Ascending aorta (tissue), 2 donors: ENCODE measurements at places on chromosomes 1 and 21. TPM values are rescaled to one million over a fixed set of nuclear protein-coding genes. Genes with fewer than 3 reads are reported as not detected.

DNA sequence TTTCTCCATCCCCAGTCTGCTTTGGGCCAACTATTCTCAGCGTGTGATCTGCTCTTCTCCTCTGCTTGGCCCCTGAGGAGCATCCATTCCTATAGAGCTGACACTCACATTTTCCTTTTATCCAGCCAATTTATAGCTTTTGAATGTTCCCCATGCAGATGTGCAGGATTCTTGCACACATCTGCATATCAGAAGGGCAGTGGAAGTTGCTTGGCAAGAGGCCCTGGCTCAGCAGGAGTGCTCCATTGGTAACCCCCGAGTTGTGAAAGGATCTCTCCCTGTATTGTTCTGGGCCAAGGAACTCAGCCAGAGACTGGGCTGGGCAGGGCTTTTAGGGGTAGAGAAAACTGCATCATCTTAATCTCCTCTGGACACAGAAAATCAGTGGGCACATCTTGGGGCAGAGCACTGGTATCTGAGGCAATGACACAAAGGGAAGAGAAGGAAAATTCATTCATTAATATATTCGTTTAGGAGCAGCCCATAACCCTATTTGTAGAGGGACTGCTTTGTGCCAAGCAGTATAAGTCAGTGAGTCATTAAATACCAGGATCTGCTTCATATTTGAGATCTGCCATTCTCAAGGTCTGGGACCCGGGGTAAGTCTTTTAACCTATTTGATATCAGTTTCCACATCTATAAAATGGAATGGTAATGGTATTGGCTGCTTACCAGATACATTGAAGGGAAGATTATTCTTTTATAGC is 31.0 kb upstream of the BEND5 start:
- H3K27ac ChIP-seq = peak overlapping the region; percentile 38
- H3K4me1 ChIP-seq = peaks cover 5% of the 10 kb centered on the region
- H3K36me3 ChIP-seq = no peaks in the 10 kb centered on the region
- H3K4me3 ChIP-seq = no peak overlapping the region

- peaks cover 3% of the 10 kb centered on the region for H3K4me1 ChIP-seq
- H3K27ac ChIP-seq = no peak overlapping the region
- DNase-seq = no peak
- no peaks in the 10 kb centered on the region for H3K36me3 ChIP-seq
These were observed 21.7 kb downstream of the ITPKB start for GRCh38 chr1:226717256-226717909.

GRCh38 chr21:32253215-32253641 is 25.6 kb downstream of the MIS18A start:
- DNase-seq = peak; percentile 78
- no peak overlapping the region for H3K4me3 ChIP-seq
- no peaks in the 10 kb centered on the region for H3K36me3 ChIP-seq
- H3K27me3 ChIP-seq = no peaks in the 10 kb centered on the region
- peaks cover 8% of the 10 kb centered on the region for H3K4me1 ChIP-seq

DNA sequence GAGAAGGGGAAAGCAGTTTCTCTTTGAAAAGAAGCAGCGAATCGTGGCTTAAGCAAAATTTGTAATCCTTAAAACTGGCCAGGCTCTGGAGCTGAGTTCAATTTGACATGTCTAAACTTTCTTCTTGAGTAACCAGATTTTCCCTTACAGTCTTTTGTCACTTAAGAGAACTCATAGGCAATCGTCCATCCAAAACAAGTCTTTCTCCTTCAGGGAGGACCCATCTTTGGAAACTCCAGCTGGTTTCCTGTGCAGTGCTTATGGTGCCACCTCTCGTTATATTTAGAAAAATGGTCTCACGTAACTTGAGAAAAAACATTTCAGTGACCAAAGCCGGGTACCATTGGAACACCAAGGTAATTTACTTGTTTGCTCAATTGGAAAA is 1.8 kb upstream of the PTTG1IP start:
- no peaks in the 10 kb centered on the region for H3K36me3 ChIP-seq
- peak overlapping the region; percentile 95 for H3K27ac ChIP-seq
- peak overlapping the region; percentile 99 for H3K4me3 ChIP-seq

GRCh38 chr1:93768380-93768863 is 86.8 kb upstream of the BCAR3 start:
- no peak for DNase-seq
- H3K4me3 ChIP-seq = no peak overlapping the region
- no peaks in the 10 kb centered on the region for H3K27me3 ChIP-seq
- H3K27ac ChIP-seq = no peak overlapping the region
- no peaks in the 10 kb centered on the region for H3K4me1 ChIP-seq
- no peaks in the 10 kb centered on the region for H3K36me3 ChIP-seq

DNA sequence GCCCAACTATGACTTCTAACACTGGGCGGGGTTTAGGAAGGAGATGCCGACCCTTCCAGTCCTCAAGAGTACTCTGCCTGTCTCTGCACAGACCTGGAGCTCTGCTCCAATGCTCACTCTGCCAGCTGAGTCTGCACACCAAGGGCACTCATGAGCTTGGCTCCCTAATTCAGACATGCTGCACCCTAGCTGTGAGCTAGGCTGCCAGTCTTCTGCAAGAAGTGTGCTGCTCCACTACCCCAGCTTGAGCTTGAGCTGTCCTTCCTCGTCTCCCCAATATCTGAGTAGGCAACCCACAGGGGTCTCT is 13.2 kb downstream of the TP53BP2 start:
- H3K4me3 ChIP-seq = peak overlapping the region; percentile 11
- no peaks in the 10 kb centered on the region for H3K36me3 ChIP-seq
- DNase-seq = no peak
- H3K4me1 ChIP-seq = peaks cover 15% of the 10 kb centered on the region
- H3K27me3 ChIP-seq = no peaks in the 10 kb centered on the region

- H3K4me1 ChIP-seq = no peaks in the 10 kb centered on the region
- no peak for DNase-seq
- no peaks in the 10 kb centered on the region for H3K27me3 ChIP-seq
- no peak overlapping the region for H3K27ac ChIP-seq
- no peaks in the 10 kb centered on the region for H3K36me3 ChIP-seq
These were observed 8.3 kb upstream of the PADI1 start for GRCh38 chr1:17196496-17197185.

DNA sequence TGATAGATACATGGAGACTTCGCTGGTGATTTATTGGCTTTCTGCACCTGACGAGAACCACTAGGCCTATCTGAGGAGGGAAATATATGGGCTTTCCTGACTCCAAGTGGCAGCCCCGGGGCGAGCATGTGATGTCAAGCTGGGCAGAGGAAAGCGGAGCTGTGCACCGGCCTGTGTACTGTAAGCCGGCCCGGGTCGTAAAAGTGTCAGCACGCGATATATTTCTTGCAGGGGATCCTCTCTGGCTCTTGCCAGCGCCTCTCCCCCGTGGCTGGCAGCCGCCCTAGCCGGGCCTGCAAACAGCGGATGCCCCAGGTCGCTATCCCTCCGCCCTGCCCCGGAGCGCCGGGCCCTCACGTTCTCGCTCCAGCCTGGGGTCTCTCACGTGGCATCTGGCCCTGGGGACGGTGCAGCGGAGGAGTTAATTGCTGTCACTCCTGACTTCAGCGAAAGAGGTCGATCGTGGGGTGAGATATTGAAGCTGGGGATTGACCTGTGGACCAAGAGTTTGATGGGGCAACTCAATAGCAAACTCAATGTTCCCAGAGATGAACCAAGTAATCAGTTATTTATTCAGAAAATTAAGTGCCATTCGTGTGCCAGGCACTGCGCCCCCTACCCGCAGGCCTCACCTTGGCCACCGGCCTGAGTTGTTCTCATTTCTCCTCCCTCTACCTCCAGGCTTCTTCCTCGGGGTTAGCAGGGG is 41.0 kb upstream of the HAO2 start:
- no peak for DNase-seq
- H3K27me3 ChIP-seq = no peaks in the 10 kb centered on the region
- H3K27ac ChIP-seq = no peak overlapping the region
- H3K4me1 ChIP-seq = no peaks in the 10 kb centered on the region
- peak overlapping the region; percentile 56 for H3K4me3 ChIP-seq

DNA sequence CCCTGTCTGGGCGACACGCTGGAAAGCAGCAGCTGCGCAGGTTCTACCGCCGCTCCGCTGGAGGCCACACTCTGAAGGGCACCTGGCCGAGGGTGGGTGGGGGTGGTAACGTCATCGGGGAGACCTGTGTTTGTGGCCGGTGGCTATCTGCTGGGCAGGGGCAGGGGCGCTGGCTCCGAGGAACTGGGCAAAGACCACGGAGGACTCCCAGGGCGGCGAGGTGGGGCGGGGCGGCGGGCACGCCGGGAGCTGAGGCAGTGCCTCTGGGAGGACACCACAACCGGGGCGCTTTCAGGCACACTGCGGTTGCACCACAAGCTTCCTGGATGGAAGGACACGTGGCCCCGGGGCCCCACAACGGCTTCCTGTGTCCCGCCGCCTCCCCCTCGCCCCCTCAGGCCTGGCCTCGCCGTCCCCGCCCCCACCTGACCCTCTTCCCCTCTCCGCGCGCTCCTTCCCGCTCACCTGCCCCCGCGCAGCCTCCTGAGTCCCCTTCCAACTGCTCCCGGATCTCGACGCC is 3.3 kb upstream of the DENND2D start:
- H3K36me3 ChIP-seq = no peaks in the 10 kb centered on the region
- H3K4me1 ChIP-seq = peaks cover 3% of the 10 kb centered on the region
- DNase-seq = peak; percentile 53
- peaks cover 6% of the 10 kb centered on the region for H3K27me3 ChIP-seq
- peak overlapping the region; percentile 38 for H3K27ac ChIP-seq

GRCh38 chr21:37593015-37593414 is 226.4 kb downstream of the DYRK1A start:
- no peaks in the 10 kb centered on the region for H3K27me3 ChIP-seq
- no peaks in the 10 kb centered on the region for H3K36me3 ChIP-seq
- H3K4me1 ChIP-seq = no peaks in the 10 kb centered on the region
- H3K4me3 ChIP-seq = no peak overlapping the region
- DNase-seq = no peak

DNA sequence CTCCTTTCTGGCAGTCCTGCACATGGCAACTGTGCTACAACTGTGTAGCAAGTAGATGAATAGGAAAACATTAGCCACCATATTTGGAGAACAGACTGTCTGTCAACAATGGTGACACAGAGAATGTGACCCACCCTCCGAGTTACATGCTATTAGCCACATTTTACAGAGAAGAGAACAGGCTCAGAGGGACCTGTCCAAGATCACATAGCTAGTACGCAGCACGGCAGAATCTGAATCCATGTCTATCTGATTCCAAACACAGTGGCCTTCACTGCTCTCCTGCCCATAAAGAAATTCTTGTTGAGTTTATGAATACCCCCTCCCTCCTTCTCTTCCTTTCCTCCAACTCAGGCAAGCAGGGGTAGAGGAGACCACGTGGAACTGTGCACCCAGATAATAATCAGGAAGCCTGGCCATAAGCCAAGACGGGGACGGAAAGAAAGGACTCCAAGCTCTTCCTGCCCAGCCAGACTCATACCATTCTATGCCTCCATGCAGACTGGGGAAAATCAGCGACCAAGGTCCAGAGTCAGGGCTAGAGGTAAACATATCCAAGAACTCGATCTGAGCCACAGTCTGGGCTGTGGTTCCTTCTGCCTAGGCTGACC is 78.8 kb downstream of the TRABD2B start:
- no peaks in the 10 kb centered on the region for H3K36me3 ChIP-seq
- H3K27ac ChIP-seq = no peak overlapping the region
- H3K4me1 ChIP-seq = no peaks in the 10 kb centered on the region
- H3K4me3 ChIP-seq = no peak overlapping the region

DNA sequence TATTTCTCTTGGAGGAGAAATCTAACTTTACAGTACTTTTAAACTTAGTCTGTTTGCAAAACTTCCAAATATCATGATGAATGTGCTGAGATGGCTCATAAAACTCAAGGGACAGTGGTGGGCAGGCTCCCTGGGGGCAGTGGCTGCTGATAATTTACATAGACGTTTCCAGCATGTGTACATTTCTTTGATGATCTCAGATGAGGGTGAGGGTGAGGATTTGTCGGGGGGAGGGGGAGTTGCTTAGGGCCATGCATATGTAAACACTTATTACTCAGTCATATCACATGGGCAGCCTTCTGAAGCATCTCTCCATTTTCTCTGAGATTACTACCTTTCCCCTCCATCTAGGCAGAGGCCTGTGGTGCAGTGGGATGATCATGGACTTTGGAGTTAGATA is 152.9 kb upstream of the HMGB4 start:
- H3K36me3 ChIP-seq = no peaks in the 10 kb centered on the region
- no peak overlapping the region for H3K4me3 ChIP-seq
- no peak overlapping the region for H3K27ac ChIP-seq
- H3K27me3 ChIP-seq = no peaks in the 10 kb centered on the region
- H3K4me1 ChIP-seq = no peaks in the 10 kb centered on the region

GRCh38 chr1:12435639-12436344 is 182.2 kb downstream of the DHRS3 start:
- H3K27me3 ChIP-seq = no peaks in the 10 kb centered on the region
- no peak overlapping the region for H3K4me3 ChIP-seq
- no peak for DNase-seq
- H3K4me1 ChIP-seq = peaks cover 26% of the 10 kb centered on the region
- H3K36me3 ChIP-seq = no peaks in the 10 kb centered on the region

DNA sequence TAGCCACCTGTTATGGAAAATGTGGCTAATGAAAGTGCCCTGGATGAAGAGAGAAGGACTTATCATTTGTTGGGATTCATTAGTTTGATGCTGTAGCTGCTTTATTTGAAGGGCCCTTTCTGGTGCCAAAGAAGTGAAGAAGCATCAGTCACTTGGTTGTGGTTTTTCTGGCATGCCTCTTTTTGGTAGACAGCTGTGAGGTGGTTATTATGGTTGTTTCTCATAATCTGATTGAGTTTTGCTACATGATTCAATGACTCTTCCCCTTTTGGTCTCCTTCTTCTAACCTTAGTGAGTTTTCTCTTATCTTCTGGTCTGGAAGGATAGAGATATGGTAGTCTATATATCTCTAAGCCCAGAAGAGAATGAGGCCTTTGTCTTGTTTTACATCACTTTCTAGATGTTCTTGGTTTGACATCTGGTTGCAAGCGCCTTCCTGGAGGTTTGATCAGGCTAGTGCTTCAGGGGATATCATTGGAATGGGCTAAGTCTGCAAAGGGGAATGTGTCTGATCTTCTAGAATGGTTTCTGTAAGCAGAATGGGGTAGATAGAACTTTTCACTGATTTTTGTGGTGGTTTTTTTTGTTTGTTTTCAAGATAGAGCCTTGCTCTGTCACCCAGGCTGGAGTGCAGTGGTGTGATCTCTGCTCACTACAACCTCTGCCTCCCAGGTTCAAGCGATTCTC is 26.0 kb downstream of the ARID1A start:
- DNase-seq = no peak
- no peaks in the 10 kb centered on the region for H3K27me3 ChIP-seq
- peaks cover 15% of the 10 kb centered on the region for H3K4me1 ChIP-seq
- H3K27ac ChIP-seq = peak overlapping the region; percentile 70

DNA sequence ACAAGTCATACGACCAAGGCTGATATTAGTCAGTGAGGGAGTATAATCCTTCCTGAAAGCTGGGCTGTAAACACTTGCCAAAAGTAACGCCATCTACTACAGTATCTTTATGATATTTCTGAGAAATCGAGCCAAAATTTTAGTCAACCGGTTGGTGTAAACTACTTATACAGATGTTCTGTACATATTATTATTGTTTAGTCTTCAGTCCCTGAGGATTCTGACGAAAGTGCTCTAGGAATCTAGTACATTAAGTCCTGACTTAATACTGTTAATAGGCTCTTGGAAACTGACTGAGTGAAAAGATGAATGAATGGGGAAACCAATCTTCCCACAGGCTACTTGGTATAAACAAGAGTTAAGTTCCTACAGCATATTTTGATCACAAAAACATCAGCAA is 274.3 kb downstream of the USP25 start:
- H3K27ac ChIP-seq = no peak overlapping the region
- no peaks in the 10 kb centered on the region for H3K4me1 ChIP-seq
- H3K4me3 ChIP-seq = no peak overlapping the region
- H3K36me3 ChIP-seq = no peaks in the 10 kb centered on the region

The AMY1B gene
- not detected for total RNA-seq

The GJA8 gene
- not detected for total RNA-seq

The RPL11 gene
- 462 TPM for total RNA-seq

The RYR2 gene
- 15.2 TPM for total RNA-seq

The SDCCAG8 gene
- 97.1 TPM for total RNA-seq

The C8A gene
- total RNA-seq = 0.21 TPM

The CYP2J2 gene
- not detected for total RNA-seq

The S100A2 gene
- not detected for total RNA-seq
